ENCODE measurements at places on chromosomes 4 and X. TPM values are rescaled to one million over a fixed set of nuclear protein-coding genes. Genes with fewer than 3 reads are reported as not detected.

The C4orf36 gene
- 1.4 TPM for total RNA-seq

The RAB40AL gene
- 0.27 TPM for total RNA-seq

The MED12 gene
- 14.3 TPM for total RNA-seq

The ASB12 gene
- not detected for total RNA-seq

The FAM133A gene
- total RNA-seq: 1.0 TPM

The SPANXD gene
- not detected for total RNA-seq

The PPBP gene
- not detected for total RNA-seq

The SPON2 gene
- 0.35 TPM for total RNA-seq

The MAGEA4 gene
- not detected for total RNA-seq

The KIT gene
- not detected for total RNA-seq

The ADAM29 gene
- not detected for total RNA-seq

The MND1 gene
- total RNA-seq: 21.1 TPM

The HSFX3 gene
- not detected for total RNA-seq

The GAGE12F gene
- not detected for total RNA-seq

The KCNE5 gene
- total RNA-seq: 0.09 TPM

The HAND2 gene
- 0.31 TPM for total RNA-seq

The FAAH2 gene
- 0.18 TPM for total RNA-seq

The CXorf51B gene
- not detected for total RNA-seq

The GPR82 gene
- total RNA-seq: not detected

The MFAP3L gene
- 5.7 TPM for total RNA-seq

The EVC2 gene
- total RNA-seq: 2.5 TPM

The WFS1 gene
- 12.1 TPM for total RNA-seq

The GLA gene
- total RNA-seq: 171 TPM

The RAI2 gene
- total RNA-seq: not detected

The GC gene
- total RNA-seq: not detected

The ITIH6 gene
- total RNA-seq: not detected

The HPSE gene
- total RNA-seq: 1.3 TPM

The MXRA5 gene
- not detected for total RNA-seq

The GAGE12H gene
- not detected for total RNA-seq

The KDM6A gene
- 10.7 TPM for total RNA-seq

The FGF5 gene
- total RNA-seq: 0.32 TPM

The CT47A7 gene
- total RNA-seq: not detected

The NHS gene
- 4.3 TPM for total RNA-seq

The IGFBP7 gene
- 196 TPM for total RNA-seq

The DIPK2B gene
- total RNA-seq: not detected

The PTPN13 gene
- 5.2 TPM for total RNA-seq

The SGMS2 gene
- 20.0 TPM for total RNA-seq

The SLC6A8 gene
- total RNA-seq: 12.5 TPM

The PLRG1 gene
- 57.3 TPM for total RNA-seq

The UGT2B28 gene
- not detected for total RNA-seq

The UGT2B11 gene
- not detected for total RNA-seq

The GLRB gene
- 1.2 TPM for total RNA-seq

The TXLNG gene
- total RNA-seq: 13.9 TPM

The PDGFC gene
- total RNA-seq: 2.9 TPM

The RRH gene
- total RNA-seq: not detected

The C4orf51 gene
- total RNA-seq: not detected

The PARM1 gene
- total RNA-seq: 0.48 TPM

The PF4V1 gene
- total RNA-seq: not detected

The HSFX2 gene
- not detected for total RNA-seq

The ERAS gene
- 0.19 TPM for total RNA-seq

The IL13RA2 gene
- total RNA-seq: not detected

The NALF2 gene
- 3.7 TPM for total RNA-seq

The GPM6B gene
- 0.11 TPM for total RNA-seq

The VGLL1 gene
- total RNA-seq: not detected

The BTK gene
- total RNA-seq: 0.20 TPM

The RTL3 gene
- total RNA-seq: not detected

The FAM90A26 gene
- total RNA-seq: not detected

The FAM3A gene
- 49.1 TPM for total RNA-seq

The NAA11 gene
- not detected for total RNA-seq

The KLHL13 gene
- 0.31 TPM for total RNA-seq

Measured in A549 treated with ZK216348 at 1 μM for 4 hours (cell line).